Right renal cortex interstitium (tissue), 3 donors: ENCODE measurements at places on chromosomes 7 and 10.

GRCh38 chr10:120810298-120810697 lies 40.9 kb upstream of the WDR11 start:
- no peak for DNase-seq

- DNase-seq: no peak
These were observed 16.7 kb upstream of the TEX36 start for GRCh38 chr10:125699562-125700143.

GRCh38 chr7:126690104-126690503 lies 562.6 kb downstream of the GRM8 start:
- DNase-seq: no peak

DNA sequence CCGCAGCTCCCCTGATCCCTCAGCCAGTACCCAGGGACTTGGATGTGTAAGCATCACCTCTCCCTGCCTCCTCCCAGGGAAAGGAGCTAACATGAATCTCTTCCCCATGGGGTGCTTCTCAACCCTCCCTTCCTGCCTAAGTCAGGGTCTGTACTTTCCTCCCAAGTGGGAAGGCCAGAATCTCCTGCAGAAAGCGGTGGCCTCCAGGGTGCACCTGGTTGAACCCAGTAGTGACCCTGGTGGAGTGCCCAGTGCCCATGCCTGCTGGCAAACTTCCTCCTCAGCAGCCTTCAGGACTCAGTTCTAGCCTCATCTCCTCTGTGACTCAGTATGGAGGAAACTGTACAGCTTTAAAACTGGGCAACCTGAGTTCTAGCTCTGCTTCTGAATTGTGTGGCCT lies 2.8 kb upstream of the LOXL4 start:
- no peak for DNase-seq

- DNase-seq: no peak
These were observed 471 bp downstream of the PFKP start for GRCh38 chr10:3067859-3068179.

DNA sequence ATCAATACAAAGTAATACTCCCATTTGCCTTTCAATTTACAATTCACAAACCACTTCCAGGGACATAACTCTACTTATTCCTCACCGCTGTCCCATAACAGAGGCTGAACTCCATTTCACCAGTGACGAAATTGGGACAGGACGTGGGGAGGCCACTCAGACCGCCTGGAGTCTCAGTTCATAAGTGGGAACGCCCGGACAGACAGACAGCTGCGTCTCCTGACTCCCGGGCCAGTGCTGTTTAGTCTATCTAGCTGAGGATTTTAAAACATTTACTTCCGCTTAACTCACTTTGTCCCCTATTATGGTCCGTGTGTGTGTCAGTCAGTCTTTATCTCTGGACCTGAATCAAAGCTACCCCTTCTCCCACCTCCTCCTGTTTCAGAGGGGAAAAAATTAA lies 67.4 kb upstream of the ZNF438 start:
- DNase-seq: no peak

DNA sequence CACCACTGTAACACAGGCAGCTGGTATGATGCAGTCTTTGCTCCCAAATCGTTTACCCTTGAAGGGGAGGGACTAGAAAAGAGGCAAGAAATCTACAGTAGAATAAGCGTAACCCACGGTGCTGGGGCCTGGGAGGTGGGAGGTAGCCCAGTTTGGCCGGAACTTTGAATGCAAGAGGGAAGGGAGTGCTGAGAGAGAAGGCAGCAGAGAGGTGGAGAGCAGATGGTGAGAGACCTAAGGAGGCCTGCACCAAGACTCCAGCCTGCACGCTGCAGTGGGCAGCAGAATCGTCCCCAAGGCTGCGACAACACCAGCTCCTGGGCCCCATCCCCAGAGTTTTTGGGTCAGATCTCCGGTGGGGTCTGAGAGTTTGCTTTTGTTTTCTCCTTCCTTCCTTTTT lies 547.5 kb downstream of the GALNT17 start:
- DNase-seq: no peak

GRCh38 chr7:101216001-101216859 lies 1.2 kb downstream of the PLOD3 start:
- no peak for DNase-seq

DNA sequence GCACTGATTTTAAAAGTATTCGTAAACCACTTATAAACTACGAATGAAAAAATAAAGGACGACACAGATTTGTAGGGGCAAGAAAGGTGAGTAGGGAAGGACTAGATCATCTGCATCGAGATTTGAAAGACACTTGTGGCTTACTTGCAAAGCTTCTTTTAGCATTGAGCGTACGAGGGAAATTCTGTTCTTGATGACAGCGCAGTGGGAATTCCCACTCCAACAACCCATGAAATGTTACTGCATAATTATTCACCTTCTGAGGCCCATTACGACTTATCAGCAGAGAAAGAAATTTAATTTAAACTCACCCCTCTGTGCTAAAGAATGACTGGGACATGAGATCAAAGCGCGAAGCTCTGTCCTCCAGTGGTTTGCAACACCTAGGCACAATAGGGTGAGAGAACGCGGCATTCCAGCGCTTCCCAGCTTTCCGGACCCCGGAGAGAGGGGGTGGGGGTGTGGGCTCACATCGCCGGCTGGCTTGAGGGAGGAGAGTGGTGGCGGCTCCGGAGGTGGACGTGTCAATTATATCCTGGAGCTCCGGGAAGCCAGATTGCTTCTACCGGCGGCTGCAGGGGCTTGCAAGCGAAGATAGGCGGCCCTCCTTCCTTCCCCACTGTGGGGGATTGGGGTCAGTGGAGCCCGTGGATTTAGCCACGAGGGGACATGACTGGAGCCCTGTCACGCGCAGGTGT lies 10.3 kb downstream of the SP8 start:
- no peak for DNase-seq

GRCh38 chr7:39045231-39045630 lies 67.5 kb downstream of the POU6F2 start:
- DNase-seq: no peak

GRCh38 chr10:112815269-112816032 lies 134.6 kb upstream of the TCF7L2 start:
- no peak for DNase-seq

GRCh38 chr10:131427281-131427680 lies 115.8 kb upstream of the TCERG1L start:
- DNase-seq: no peak

- no peak for DNase-seq
These were observed 223.7 kb downstream of the CXCL12 start for GRCh38 chr10:44161184-44161583.

DNA sequence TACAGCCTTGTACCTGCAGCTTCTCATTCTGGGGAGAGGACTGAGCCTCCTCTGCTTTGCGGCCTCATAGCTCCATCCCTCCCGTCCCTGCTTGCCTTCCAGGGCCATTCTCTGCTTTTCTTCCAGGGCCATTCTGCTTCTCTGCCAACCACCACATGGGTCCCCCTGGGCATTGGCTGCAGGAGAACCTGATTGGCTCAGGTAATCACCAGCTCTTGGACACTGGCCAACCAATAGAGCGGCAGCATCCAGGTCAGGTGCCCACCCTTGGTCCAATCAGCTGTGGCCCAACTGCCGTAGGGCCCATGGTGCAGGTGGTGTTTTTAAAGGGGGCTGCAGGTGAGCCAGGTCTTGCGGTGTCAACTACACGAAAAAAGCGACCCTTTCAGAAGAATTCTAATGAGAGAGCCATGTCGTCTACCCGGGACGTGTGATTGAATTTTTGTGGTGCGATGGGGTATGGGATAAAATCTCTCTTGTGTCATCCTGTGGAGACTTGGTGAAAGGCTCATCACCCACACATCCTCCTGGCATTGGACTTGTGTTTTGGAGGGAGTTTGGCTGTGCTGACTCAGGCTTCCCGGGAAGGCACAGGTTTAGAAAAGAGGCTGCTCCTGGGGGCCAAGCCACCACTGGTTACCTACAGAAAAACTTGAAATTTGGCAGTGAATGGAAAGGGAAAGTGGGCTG lies 46.0 kb upstream of the PODXL start:
- no peak for DNase-seq

GRCh38 chr7:28378574-28379149 lies 33.7 kb upstream of the CREB5 start:
- DNase-seq: no peak

DNA sequence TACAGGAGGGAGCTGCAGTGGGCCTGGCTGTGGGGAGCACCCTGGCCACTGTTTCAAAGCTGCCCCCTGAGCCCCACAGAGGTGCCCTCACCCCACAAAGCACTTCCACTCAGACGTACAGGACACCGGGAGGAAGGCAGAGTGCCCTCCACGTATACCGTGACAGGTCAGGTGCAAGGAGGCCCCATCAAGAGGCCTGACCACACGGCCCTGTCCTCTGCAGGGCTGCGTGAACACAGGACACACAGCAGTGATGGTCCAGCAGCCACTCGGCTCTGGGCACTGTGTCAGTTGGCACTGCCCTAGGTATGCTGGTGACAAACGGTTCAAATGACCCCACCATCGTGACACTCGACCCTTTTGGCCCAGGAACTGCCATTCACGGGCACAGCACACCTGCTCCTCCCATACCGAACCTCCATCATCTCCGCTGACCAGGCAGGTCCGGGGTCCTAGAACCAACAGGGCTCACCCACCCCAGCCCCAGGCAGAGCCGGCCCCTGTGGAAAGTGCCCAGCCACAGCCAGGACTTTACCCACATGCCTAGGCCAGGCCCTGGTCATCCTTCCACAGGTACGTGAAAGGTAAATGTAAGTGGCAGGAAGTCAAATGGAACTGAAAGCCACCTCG lies 560.9 kb downstream of the PTPRN2 start:
- DNase-seq: no peak

DNA sequence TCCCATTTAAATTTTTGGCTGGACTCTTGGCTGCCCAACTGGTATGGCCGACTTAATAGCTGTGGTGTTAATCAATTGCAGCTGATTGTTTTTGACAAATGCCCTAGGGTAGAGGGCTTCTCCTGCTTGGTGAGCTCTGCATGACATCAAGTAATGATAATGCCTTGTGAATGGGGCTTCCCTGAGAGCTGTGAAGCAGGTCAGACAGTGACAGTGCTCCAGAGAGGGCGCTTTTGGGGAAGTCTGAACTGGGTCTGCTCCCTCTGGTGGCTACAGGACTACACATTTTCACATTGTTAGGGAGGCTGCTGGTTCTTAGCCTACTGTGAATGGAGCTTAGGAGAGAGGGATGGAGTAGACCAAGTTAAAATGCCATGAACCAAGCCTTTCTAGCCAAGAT lies 98.8 kb downstream of the SDK1 start:
- DNase-seq: no peak

GRCh38 chr7:149071641-149072437 lies 18.7 kb downstream of the ZNF786 start:
- DNase-seq: no peak

- no peak for DNase-seq
These were observed 198.3 kb upstream of the DKK1 start for GRCh38 chr10:52115823-52116222.

- DNase-seq: no peak
These were observed 188.5 kb upstream of the FERD3L start for GRCh38 chr7:19333706-19334105.

- no peak for DNase-seq
These were observed 2.4 kb downstream of the NYAP1 start for GRCh38 chr7:100486111-100486636.

DNA sequence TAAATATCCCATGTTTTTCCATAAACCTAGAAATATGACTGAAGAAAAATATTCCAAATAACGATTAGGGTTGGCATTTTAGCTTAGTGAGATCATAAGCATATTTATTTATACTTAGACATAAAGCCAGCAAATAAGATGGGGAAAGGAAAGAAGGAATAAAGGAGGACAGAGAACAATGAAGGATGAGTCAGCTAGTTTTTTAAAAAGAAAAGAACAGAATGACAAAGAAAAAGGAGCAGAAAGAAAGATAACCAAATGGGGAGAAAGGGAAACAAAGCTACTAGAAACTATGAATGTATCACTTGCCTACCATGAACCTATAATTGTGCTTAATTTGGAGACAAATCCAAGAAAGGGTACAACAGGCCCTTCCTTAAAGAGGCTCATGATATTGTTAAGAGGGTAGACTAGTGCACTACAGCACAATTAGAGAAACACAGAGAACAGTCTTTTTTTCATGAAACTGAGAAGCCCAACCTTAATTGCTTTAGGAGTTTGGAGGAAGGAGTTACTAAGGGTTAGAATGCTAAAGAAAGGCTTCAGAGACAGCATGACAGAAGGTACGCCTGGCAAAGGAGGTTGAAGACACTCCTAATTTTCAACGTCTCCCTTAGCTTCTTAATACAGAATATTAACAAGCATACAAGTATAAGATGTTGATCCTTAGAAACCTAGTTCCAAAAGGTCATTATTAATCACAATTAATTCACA lies 23.9 kb downstream of the HERPUD2 start:
- DNase-seq: no peak

GRCh38 chr10:110868981-110869380 lies 2.7 kb upstream of the PDCD4 start:
- DNase-seq: no peak

- DNase-seq: no peak
These were observed 13.7 kb downstream of the LIPA start for GRCh38 chr10:89237849-89238248.

- no peak for DNase-seq
These were observed 87.7 kb downstream of the PIK3CG start for GRCh38 chr7:106952658-106953231.

- no peak for DNase-seq
These were observed 287.0 kb upstream of the CDC14C start for GRCh38 chr7:48637382-48637781.

DNA sequence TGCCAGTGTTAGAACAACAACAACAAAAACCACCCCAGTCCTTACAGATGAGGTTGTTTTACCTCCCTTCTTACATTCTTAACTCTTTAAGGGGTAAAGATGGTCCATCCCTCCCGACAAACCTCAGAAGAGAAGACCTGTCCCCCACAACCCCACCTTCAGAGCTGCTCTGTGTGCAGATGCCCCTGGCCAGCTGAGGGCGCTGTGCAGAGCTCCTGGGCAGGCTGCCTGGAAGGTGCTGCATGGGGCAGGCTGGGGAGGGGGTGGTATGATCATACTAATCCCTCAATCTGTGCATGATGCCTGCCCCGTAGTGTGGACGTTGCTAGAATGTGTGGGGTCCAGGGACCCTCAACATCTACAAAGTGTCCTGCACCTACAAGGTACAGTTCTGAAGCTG lies 387.1 kb downstream of the INHBA start:
- DNase-seq: no peak

DNA sequence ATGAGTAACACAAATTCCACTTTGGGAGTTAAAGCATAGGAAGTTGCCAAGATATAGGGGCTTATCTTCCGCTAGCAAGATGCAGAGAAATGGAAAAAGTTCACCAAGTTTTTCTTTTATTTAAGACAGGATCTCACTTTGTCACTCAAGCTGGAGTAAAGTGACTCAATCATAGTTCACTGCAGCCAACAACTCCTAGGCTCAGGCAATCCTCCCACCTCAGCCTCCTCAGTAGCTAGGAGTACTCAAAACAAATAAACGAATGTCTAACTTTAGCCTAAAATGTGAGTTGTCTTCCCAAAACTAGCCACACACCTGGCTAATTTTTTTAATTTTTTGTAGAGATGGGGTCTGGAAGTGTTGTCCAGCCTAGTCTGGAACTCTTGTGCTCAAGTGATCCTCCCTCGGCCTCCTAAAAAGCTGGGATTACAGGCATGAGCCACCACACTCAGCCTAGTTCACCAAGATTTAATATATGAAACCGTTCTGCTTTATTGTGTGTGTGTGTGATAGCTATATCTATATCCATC lies 9.9 kb downstream of the VIM start:
- no peak for DNase-seq
